Esophagus squamous epithelium (tissue), 5 donors: ENCODE measurements at places on chromosomes 16 and 17. TPM values are rescaled to one million over a fixed set of nuclear protein-coding genes. Genes with fewer than 3 reads are reported as not detected.

The TBC1D3B gene
- total RNA-seq, result not detected

The TMC7 gene
- total RNA-seq, result 0.15 TPM

The SPNS3 gene
- total RNA-seq, result not detected

The CTRB2 gene
- not detected for total RNA-seq

The NPIPB6 gene
- 3.2 TPM for total RNA-seq

The CTCF gene
- 33.6 TPM for total RNA-seq

The CYB561 gene
- total RNA-seq, result 95.6 TPM

DNA sequence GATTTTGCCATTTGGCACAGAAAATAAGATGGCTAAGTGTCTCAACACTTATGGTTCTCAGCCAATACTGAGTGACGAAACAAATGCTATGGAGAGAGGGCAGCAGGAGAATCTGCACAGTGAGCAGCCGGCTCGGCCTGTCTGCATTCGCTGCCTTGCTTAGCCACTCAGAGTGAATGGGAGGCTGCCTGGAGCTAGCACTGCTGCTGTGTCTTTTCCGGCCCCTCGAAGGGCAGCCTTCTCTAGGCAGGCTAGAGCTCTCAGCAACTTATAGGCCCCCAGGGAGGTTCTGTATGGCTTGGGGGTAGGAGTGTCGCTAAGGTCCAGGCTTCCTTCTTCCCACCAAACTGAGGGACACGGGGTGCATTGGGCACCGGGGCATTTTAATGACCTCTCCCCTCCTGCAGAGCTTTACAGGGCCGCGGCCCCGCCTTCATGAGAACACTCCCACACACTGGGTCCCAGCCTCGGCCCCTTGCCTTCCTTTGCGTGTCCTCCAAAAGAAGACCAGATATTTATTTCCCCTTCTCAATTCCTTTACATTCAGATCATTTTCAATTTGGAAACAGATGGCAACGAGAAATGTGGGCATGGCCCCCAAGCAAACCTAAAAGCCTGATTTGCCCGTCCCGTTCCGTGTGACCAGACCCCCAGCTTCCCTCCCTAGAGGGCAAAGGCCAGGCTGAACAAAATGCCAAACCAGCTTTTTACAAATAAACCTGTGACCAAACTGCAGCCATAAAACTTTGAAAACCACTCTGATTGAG is 670.9 kb downstream of the TOX3 start:
- DNase-seq, result no peak

DNA sequence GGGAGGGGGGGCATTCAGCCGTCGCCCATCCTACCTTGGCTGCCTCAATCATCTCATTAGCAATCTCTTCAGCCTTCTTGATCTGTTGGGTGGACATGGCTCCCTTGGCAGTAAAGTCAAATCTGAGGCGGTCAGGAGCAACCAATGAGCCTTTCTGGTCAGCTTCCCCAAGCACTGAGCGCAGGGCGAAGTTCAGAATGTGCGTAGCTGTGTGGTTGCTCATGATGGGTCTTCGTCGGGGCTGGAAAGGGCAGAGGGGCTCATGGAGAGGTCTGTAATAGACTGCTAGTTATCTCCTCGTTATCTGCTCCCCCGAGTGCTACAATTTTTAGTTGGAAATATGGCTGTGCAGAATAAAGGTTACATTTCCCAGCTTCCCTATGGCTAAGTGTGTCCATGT is 7.2 kb upstream of the EXOSC6 start:
- no peak for DNase-seq

DNA sequence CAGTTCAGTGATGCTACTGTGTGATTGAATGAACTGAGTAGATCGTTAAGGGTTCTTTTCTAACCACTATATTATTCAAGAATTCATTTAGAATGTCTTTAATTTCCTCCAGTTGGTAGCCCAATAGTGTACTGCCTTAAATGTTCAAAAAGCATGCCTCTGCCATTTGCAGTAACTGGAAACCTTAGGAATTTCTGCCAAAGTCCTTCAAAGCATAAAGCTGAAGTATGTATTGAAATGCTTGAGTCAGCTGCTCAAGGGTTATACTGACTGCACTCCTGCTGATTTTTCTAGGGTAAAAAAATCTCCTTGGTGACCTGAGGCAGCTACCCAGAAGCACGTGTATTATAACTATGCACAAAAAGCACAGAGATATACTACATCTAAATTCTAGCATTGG is 56.5 kb downstream of the SNTB2 start:
- no peak for DNase-seq

DNA sequence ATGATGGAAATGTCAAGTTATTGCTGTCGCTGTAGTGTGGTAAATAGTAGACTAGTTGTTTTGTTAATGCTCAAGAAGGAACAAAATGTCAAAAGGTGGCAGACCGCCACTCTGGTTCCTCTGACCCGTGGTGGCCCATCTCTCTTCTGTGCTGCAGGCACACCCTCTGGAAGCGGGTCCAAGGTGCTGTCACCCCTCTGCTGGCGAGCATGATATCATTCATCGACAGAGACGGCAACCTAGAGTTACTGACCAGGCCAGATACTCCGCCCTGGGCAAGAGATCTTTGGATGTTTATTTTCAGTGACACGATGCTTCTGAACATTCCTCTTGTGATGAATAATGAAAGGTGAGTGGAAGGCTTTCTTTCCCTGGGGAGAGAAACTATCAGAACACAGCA is 56.8 kb upstream of the ENDOV start:
- no peak for DNase-seq

DNA sequence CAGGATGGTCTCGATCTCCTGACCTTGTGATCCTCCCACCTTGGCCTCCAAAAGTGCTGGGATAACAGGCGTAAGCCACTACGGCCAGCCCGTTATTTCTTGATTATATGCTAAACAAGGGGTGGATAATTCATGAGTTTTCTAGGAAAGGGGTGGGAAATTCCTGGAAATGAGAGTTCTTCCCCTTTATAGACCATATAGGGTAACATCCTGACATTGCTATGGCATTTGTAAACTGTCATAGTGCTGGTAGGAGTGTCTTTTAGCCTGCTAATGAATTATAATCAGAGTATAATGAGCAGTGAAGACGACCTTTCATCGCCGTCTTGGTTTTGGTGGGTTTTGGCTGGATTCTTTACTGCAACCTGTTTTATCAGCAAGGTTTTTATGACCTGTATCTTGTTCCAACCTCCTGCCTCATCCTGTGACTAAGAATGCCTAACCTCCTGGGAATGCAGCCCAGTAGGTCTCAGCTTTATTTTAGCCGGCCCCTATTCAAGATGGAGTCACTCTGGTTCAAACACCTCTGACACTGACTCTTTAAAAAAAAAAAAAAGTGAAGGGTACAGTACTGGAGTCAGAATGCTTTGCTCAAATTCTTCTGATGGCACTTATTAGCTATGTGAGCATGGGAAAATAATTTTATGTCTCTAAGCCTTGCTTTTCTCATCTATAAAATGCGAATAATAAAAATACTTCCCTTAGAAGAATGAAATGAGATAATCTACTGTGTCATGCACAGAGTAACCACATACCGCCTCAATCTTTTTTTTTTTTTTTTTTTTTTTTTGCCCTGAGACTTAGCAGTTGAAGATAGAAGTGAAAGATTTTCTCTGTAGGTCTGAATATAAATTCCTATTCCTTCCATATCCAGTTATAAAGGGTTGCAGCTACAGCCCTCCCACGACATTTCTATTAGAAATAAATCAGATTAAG is 5.1 kb upstream of the CALCOCO2 start:
- DNase-seq, result no peak

DNA sequence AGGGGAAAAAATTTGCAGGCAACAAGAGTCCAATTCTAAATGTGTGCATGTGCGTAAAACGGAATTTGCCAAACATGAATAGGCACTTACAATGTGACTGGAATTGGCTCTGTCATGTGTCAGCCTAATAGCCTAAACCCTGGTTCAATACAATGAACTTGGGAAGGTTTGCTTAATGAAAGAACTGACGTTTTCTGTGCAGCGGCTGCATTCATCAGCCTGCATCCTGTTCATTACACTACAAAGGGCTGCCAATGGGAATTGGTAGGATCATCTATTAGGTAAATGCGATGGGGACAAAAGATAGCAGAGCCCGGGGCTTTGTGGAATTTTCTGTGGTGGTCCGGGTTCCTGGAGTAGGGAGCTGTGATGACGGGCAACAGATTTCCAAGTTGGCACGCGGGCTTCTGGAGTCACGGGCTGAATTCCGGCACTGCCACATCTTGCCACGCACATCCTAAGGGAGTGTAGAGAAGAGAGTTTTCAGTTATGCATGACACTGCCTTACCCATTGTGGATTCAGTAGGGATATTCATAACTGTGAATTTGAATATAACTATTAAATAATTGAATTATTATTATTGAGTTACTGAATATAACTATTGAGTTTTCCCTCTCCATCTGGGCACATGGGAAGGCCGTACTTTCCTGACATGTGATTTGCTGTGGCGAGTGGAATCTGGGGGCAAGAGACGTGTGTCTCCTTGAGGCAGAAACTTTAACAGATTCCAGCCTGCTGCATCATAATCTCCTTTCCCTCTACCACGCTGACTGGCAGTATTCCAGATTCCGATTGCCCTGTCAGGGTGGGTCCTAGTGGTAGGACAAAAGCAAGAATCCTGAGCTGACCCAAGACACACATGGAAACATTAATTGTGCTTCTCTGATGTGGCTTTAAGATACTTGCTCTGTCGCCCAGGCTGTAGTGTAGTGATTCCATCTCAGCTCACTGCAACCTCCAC is 565.6 kb downstream of the WWOX start:
- no peak for DNase-seq

DNA sequence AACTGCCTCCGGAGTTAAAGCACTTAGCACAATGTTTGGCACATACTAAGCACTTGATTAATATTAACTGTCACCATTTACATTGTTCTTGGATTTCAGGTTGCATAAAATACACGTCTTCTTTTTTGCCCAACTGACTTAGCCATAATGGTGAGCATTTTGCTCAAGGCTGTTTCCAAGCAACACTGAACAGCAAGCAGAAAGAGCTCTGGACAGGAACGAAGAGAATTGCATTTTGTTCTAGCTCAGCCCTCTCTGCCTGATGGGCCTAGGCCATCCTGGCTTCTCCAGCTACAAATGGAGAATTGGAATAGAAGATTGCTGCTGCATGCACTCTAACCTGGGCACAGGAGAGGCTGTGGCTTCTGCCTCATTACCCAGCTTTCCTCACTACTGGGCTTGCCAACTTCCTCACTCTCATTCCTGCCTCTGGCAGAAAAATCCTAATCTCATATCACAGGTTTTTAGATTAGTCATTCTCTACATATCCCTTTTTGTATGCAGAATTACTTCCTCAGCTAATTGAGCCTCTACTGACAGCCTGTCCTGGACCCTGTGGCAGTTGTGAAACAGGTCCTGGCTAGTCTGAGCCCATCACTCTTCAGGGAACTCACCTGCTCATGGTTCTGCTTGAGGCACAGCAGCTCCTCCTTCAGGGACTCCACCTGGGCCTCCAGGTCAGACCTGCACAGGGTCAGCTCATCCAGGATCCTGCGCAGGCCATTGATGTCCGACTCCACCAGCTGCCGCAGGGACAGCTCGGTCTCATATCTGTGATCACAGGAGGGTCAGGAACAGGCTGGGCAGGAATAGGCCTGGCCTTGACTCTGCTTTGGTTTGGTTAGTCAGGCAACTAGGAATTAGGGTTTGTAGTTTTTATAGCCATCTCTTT is 2.5 kb downstream of the KRT33A start:
- DNase-seq, result no peak

- DNase-seq, result no peak
These were observed 48.2 kb downstream of the IGF2BP1 start for GRCh38 chr17:49045376-49045775.

DNA sequence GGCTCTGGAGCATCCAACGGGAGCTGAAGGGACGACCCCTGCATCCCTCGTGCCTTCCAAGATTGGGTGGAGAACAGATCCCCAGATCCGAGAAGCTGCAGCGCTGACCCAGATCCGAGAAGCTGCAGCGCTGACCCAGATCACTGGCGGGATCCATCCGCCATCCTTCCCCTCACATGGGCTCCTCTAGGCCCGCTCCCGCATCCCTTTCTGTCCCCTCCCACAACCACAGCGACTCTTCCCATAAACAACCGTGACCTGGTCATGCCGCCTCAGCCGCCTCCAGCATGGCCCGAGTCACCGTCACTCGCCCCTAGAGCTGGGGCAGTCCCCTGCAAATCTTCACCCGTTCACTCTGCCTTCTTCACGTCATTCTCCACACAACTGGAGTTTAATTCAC is 124.9 kb downstream of the UTP18 start:
- DNase-seq, result no peak

DNA sequence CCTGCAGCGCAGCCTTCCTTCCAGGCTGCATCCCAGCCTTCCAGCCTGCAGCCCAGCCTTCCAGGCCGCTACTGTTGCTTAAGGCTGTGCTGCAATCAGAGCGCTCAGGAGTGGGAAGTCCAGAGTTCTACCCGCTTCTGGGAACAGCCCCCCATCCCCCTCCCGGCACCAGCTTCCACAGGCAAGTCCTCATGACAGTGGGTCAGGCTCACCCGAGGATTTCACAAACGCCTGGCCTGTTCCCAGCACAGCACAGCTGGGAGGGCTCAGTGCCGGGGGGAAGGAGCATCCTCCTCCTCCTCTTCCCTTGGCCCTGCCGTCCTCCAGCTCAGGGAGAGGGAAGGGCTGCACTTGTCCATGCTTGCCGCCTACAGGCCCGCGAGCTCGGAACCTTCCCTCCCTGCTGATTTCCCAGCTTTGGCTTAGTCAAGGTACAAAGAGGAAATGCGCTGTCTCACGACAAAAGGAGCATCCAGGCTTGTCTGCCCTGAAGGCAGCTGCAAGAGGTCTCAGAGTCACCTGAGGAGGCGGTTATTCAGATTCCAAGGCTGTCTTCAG is 8.3 kb downstream of the SOCS3 start:
- no peak for DNase-seq

GRCh38 chr16:17329391-17329790 is 141.4 kb downstream of the XYLT1 start:
- DNase-seq, result no peak

DNA sequence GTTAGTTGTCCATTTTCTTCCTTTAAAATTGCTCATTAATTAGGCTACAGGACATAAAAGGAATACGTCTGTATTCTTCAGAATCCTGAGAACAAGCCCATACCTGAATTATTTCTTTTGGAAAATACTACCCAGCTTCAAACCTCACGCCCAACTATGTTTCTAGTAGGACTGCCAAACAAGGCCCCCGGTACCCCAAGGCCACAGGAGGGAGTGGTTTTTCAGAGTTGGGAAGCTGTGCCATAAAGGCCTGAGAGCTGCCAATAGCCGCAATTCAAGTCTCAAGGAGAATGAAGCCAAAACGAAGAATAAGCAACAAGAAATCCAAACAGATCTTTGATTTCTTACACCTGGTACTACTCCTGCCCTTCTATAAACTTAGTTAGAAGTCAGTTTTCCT is 48.3 kb downstream of the UBE2G1 start:
- no peak for DNase-seq
